ENCODE measurements at places on chromosomes 12 and 14. TPM values are rescaled to one million over a fixed set of nuclear protein-coding genes. Genes with fewer than 3 reads are reported as not detected.

The CD4 gene
- total RNA-seq: not detected

The CEBPE gene
- not detected for total RNA-seq

The SRSF5 gene
- 112 TPM for total RNA-seq

The SMIM41 gene
- not detected for total RNA-seq

The ANKRD33 gene
- not detected for total RNA-seq

The AGAP2 gene
- total RNA-seq: under 0.01 TPM

The ALX1 gene
- not detected for total RNA-seq

The NDRG2 gene
- 2.8 TPM for total RNA-seq

The EIF2S3B gene
- 4.9 TPM for total RNA-seq

The RAD9B gene
- total RNA-seq: 0.97 TPM

The SLC39A2 gene
- total RNA-seq: not detected

The AREL1 gene
- total RNA-seq: 25.6 TPM

The ZNF84 gene
- 30.0 TPM for total RNA-seq

The IL22 gene
- total RNA-seq: not detected

The SERPINA12 gene
- total RNA-seq: not detected

The CLEC4D gene
- not detected for total RNA-seq

The KRT2 gene
- not detected for total RNA-seq

The SERPINA10 gene
- not detected for total RNA-seq

The CEP290 gene
- total RNA-seq: 6.4 TPM

The RFX4 gene
- not detected for total RNA-seq

The TUNAR gene
- total RNA-seq: not detected

The GABARAPL1 gene
- total RNA-seq: 127 TPM

The WNT1 gene
- total RNA-seq: not detected

Measured in GM23248 (cell line).